Left hindlimb (tissue), 1 donor: ENCODE measurements at places on chromosomes 7 and 10.

DNA sequence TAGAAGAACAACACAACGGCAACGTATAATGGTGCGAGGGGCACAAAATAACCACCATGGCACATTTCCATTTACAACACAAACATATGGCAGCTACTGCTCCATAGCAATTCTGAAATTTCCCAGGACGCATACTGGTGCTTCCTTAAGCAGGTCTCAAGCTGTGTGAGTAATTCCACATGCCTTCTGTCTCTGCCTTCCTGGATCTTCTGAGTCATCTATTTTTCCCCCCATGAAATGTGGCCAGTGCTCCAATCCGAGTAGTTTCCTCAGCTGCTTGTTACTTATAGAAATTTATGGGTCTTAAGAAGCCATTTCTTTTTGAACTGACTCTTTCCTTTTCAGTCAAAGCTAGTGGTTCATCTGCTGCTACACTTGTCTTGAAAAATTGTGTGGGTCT, 256.6 kb upstream of the KLF6 start:
- DNase-seq: no peak

- no peak for DNase-seq
These were observed 8.5 kb upstream of the CSTF2T start for GRCh38 chr10:51707821-51708424.

- no peak for DNase-seq
These were observed 47.8 kb downstream of the CDHR3 start for GRCh38 chr7:106010866-106011265.

- no peak for DNase-seq
These were observed 187.8 kb downstream of the PARD3 start for GRCh38 chr10:34627331-34627730.

DNA sequence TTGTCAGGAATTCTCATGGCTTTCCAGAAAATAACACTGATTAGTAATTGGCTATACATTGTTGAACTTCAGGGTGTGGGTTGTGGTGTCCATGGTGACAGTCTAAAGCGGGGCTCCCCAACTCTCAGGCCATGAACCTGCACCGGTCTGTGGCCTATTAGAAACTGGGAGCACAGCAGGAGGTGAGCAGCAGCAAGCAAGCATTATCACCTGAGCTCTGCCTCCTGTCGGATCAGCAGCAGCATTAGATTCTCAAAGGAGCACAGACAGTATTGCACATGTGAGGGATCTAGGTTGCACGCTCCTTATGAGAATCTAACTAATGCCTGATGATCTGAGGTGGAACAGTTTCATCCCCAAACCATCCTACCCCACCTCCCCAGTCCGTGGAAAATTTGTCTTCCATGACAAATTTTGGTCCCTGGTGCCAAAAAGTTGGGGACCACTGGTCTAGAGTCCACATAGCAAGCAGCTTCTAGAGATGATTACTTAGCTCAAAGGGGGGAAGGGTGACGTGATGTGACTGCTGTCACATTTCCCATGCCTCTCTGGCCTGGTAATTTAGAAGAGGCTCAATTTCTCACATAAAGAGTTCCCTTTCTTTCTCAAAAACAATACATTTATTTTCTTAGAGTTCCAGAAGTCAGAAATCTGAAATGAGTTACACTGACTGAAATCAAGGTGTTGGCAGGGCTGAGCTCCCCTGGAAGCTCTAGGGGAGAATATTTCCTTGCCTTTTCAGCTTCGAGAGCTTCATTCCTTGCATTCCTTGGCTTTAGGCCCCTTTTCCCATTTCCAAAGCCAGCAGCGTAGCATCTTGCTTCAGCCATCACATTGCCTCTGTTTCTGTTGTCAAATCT, 17.6 kb upstream of the FAM221A start:
- DNase-seq: peak; percentile 51

GRCh38 chr10:127125331-127125730, 71.1 kb downstream of the INSYN2A start:
- DNase-seq: no peak

- DNase-seq: no peak
These were observed 337.3 kb downstream of the MALRD1 start for GRCh38 chr10:19385846-19386450.

GRCh38 chr7:5424749-5425506, 1.3 kb upstream of the TNRC18 start:
- peak; percentile 87 for DNase-seq

GRCh38 chr10:124184208-124184830, 90.9 kb upstream of the CHST15 start:
- no peak for DNase-seq

DNA sequence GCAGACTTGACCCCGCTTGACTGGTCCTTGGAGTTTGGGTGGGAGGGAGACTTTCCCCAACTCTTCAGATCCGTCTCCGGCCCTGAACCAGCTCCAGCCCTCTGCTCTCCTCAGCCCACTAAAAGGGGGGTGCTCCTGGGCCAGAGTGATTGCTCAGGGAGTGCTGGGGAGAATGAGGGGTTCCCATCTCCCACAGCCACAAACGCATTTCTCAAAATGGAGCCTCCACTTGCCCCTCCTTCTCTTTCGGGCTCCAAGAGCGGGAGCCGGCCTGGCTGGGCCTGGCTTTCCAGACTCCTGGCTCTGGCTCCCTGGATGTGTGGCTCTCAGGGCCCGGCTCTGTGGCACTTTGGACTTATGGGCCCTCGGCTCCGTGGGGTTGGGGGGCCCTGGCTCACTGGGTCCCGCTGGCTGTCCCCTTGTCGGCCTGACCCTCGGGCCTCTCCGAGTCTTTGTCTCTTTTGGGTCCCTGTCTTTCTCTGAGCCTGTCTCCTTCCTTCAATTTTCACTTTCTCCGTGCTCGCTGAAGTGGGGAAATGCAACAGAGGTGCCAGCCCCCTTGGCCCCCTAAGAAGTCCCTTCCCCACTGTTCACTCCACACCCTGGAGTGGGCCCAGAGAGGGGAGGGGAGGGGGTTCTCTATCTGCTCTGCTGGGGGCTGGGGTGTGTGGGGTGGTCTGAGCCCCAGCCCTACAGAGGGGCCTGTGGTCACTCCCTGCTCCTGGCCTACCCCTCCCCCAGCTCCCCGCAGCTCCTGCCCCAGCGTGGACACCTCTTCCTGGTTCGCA, 713 bp downstream of the LZTS2 start:
- no peak for DNase-seq

GRCh38 chr7:152597507-152597906, 78.4 kb downstream of the XRCC2 start:
- no peak for DNase-seq

DNA sequence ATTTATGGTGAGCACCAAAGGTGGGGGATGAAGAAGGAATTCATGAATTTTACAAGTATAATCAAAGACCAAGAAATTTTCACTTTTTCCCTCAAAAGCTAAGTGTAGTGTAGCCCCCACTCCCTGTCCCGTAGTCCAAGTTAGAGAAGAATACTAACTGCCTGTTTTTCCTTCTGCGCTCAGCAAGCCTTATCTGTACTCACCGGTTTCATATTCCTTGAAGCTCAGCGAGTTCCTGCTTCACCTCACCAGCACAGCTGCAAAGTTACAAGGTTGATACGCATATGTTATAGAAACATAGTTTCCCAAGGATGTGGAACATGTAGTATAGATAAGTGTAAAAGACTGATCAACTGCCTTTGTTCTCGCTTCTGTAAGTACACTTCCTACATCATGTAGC, 16.0 kb upstream of the ZNF33B start:
- DNase-seq: no peak

- DNase-seq: no peak
These were observed 82.9 kb downstream of the PRTFDC1 start for GRCh38 chr10:24869354-24870015.

DNA sequence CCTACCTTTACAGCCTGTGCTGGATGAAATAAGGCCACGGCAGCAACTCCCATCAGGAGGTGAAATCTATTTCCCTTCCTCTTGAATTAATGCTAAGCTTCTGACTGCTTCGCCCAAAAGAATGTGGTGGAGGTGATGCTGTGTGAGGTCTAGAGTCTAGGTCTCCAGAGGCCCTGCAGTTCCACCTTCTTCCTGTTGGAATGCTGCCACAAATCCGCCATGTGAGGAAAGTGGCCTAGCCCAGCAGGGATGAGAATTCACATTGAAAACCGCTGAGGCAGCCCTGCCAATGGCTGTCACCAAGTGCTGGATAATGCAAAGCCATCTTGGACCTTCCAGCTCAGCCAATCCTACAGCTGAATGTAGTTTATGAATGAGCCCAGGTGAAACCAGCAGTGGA, 28.0 kb downstream of the RHOBTB1 start:
- DNase-seq: no peak

DNA sequence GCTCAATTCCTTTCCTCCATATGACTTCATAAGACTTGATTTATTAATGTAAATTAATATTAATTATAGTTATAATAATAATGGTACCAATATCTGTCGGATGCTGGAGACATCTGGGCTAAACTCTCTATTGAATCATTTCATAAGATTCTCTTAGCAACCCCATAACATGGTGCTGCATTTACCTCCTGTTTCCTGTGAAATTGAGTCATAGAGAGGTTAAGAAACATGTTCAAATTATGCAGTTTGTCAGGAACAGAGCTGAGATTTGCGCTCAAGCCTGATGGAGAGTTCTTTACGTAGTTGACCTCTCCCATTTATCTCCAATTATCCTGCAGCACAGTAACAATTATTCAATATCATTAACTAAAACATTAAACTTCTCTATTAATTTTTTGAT, 621.8 kb upstream of the FZD8 start:
- DNase-seq: no peak

DNA sequence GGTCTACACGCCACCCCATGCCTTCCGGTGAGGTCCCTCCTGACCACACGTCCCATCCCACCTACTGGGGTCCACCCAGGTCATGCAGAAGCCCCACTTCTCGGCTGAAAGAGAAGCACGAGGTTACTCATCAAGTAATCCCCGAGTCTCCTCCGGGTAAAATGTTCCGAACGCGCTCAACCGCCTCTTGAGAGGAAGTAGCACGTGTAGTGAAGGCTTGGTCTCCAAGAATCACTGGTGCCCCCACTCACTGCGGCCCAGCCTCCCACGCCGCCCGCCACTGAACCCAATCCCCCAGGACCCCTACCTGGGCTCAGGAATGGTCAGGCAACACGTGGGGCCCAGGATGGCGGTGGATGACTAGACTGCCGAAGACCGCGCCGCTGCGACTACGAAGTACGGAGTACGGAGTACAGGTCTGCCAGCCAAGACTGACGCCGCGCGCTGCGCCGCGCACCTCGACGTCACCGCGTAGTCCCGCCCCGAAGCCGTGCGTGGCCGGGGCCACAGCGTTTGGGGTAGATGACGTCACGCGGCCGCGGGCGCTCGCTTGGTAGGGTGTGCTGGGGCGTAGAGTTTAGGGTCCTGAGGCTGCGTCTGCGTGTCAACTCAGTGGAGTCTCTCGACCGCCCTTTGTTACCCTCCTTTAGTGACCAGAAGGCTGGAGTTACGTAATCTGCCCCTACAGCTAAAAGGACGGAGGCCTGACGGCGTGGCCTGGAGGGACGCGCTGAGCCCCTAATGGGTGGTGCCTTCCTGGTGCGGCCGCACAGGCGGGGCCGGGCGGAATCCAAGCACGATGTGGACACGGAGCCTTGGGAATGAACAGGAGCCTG, 7.6 kb upstream of the MYO1G start:
- DNase-seq: peak; percentile 95

DNA sequence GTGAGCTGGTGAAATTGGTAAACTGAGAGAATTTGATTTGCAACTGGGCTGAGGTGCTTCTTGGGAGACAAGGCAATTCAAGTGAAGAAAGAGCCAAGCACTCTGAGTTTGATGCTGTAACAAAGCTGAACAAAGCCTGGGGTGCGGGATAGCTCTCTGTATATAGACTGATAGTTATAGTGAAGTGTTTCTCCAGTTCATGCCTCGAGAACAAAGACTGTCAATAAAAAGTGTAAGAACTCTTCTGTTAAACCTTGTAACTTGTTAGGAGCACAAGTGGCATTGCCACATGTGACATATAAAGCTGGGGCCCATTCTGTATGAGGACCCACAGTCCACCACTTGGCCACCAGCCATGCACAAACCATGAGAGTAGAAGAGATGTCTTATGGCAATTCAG, 11.3 kb upstream of the PNPLA8 start:
- no peak for DNase-seq

DNA sequence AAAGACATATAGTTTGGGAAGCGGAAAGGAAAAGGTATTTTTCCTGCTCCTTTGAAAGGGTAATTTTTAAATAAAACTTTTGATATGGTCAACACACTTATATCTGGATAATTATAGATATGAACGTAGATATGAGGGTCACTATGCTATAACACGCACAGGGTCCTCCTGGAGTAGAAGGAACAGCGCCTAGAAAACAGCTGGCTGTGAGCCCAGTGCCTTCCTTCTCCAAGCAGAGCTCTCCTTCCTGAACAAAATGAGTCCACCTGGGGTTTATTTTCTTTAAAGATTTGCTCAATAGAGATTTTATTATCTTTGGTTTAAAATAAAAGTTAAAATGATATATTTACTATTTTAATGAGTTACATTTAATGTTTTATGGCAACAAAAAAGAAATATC, 13.1 kb downstream of the STEAP1 start:
- DNase-seq: no peak

GRCh38 chr7:48454750-48455192, 283.5 kb downstream of the ABCA13 start:
- DNase-seq: no peak

DNA sequence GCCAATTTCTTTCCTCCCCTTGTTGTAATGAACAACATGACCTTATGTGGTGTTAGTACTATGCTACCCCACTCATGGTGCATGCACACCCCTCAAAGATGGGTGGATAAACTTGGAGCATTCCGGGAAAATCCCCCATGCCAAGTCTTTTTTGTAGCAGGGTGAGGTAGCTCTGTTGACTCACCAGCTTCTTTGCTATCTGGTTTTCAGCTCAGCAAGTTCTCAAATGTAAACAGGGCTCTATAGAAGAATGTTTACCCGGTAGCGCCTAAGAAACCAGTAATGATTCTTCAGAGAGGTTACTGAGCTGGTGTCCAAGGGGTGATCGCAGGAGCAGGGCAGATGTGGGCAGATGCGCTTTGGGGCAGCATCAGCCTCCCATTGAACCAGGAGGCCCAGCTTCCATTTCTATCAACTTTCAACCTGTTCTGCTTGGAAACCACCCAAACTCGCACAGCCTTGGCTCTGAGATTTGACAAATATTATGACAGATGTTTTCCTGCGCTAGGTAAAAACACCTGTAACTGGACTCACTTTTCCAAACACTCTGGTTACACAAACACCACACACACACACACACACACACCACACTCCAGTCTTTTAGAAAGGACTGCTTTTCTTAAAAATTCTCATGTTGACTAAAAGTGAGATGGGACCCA, 87.8 kb downstream of the ZRANB1 start:
- DNase-seq: no peak
